ENCODE measurements at places on chromosomes 1 and 21.

DNA sequence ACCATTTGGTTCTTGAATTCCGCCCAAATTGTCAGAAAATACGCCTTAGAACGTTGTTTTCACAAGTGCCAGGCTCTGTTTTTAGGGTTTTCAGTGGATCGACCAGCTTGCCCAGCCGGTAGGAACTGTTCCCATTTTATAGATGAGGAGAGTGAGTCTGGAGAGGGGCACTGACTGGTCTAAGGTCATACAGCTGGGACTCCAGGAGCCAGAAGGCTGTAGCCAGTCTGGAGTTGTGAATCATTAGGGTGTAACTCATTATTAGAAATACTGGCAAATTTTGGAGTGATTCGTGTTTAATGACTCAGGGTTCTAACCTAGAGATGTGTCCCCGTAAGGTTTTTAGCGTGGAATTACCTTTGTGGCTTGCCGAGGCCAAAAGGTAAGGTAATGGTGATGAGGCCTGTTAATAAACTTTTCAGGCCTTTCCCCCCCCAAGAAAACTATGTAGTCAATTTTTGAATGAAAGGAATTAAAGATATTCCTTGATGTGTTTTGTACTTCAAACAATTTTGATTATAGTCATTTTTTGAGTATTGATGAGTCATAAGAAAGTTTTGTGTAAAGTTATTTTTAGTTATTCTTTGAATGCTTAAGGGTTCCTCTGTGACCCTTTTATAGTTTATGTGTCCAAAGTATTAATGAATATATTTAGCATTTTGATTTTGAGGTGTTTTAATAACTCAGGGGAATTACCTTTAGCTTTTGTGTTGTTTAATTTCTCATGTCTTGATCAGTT, 2.1 kb downstream of the DYRK1A start:
- DNase-seq: peak; percentile 58

DNA sequence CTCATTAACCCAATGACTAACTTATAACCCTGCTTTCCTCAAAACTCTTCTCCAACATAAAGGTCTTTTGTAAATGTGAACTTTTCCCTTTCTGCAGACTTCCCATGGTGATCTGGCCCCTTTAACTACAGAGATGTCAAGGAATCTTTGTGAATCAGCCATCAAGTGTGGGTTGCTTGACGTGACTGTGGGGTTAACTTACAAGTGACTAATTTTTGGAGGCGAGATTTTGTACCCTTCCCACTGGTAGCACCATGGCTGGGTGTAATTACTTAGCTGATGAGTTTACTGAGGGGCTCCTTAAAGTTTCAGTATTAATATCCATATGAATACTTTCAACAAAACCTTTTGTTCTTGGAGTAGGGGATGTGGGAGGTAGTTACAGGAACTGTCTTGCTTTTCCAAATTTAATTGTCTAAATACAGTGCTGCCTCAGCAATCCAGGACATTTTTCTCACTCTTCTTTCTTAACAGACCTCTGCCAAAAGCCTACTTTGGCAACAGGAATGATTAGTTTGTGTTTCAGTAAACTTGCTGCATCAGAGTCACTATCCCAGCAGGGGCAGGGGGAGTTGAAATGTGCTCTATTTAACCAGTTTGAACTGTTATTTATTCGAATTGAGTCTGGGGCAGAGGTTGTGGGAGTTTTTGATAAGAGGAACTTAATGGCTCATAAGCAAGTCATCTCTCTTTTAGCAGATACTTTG, 217.3 kb upstream of the FGGY start:
- DNase-seq: no peak

DNA sequence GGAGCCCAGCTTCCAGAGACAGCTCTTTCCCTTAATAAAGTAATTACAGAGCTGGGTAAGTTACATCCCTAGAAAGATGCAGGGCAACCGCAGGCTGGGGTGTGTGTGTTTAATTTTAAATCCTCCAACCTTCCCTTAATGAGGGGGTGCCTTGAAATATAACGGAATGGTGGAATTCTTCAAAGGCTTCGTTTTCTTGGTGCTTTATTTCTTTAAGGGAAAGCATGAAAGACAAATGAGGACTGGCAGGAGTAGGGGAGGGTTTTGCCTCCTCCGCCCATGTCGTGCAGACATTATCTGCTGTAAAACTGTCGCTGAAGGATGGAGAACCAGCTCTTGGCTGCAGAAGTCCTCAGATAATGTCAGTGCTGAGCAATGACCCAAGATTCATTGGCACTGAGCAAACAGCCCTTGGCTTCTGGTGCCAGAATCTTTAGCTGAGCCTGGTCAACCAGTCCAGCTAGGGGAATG, 15.5 kb downstream of the SLC6A17 start:
- no peak for DNase-seq

DNA sequence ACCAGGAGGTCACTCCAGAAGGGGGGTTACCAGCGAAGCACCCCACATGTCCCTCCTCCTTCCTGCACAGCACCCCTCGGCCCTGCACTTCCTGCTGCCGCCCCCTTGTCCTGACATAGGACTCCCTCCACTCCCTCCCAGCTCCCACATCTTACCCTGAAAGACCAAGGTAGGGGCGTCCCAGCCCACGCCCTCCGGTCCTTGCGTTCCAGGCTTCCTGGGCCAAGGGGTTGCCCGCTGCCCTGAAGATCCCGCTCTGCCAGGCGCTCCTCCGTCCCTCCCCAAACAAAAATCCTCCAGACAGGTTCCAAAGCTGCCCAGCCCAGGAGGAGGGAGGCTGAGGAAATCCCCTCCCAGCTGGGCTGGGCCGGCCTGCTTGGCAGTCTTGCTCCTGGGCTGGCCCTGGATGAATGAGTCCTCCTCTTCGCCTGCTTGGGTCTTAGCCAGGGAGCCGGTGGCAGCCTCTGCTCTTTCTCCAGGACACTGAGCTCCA, at the start of gene RHBDL2:
Gene RHBDL2 (minus strand): TSS at position 304 of the 493 bp plus-strand sequence. CDS start 22,618 bp downstream, outside the sequence.
- DNase-seq: peak; percentile 87

DNA sequence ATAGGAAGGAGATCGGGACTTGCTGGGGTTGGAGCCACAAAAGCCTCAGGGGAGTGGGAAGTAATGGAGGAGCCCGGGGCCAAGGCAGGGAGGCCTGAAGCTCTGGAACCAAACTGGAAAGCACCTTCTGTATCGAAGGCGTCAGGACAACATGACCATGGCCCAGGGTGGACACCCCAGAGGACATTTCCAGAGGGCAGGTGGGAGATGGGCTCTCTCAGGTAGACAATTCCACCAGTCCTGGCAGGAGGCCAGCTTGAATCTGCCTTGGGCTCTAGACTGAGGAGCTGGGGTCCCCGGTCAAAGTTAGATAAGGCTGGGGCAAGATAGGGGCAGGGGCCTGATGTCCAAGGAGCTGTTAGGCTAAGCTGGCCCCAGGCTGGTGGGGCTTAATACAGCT, 104.9 kb upstream of the EDN2 start:
- DNase-seq: no peak

GRCh38 chr1:46617108-46617800, 643 bp upstream of the MOB3C start:
- DNase-seq: no peak

- no peak for DNase-seq
Measured at GRCh38 chr1:143643148-143643885, 328.5 kb downstream of the FAM72C start.

GRCh38 chr1:112995890-112996289, 39.9 kb upstream of the SLC16A1 start:
- no peak for DNase-seq

DNA sequence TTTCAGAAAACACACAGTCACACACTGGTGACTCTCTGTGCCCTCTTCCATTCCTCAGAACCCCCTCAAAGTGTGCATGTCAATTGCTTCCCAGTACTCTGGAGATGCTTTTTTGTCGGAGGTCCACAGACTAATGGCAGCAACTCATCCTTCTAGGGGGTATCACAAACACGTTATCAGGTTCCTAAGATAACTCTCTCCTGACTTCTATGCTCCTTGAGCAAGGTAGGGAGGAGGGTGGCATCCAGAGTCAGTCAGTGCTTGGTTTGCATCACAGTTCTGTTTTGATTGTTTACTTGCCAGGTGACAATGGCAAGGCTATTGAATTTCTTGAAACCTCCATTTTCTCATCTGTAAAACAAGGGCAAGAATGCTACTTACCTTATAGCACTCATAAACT, 39.4 kb upstream of the DYNLT5 start:
- no peak for DNase-seq

DNA sequence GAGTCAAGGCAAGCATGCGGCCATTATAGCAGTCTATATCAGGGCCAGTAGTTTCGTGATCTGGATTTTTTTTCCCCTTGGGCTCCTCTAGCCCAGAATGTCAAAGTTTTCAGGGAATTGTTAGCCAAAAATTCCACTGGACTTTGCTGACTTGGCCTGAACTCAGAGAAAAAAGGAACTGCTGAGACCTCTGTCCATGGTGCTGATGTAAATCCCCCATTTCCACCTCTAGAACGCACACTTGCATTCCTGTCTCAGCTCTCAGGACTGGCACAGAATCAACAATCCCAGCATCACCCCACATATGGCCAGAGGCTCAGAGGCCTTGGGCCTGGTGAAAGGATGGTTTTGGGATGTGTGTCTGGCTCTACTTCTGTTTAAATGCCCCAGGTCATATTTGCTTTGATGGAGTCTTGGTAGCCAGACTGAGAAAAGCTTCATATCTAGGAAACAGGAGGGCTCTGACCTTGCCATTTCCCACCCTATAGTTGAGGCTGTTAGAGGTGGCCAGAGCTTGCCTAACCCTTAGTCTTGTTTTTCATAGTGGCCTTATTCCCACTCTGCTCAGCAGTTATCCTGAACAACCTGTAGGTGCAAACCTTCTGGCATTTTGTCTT, 16.9 kb upstream of the EFCAB14 start:
- DNase-seq: peak; percentile 50

DNA sequence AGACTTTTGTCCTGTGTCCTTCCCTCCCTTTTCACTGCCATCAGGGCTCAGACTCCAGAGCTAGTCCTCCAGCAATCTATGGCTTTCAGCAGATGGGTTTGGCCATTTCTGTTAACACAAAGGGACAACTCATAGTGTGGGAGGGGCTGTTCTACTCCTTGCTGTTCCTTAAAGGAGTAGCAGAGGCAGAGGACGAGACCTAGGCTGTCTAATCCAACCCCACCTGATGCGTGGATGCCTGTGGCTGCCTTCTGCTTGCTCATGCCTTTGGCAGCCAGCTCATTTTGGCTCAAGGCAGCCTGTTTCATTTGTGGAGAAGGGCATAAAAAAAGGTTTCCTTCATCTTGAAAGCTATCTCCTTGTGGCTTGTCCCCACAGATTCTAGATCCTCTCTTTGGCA, 27.0 kb downstream of the MFSD2A start:
- peak; percentile 90 for DNase-seq

- DNase-seq: no peak
Measured at GRCh38 chr1:231337043-231337471, 595 bp downstream of the EXOC8 start.

Measured in PC-9 (cell line).